ENCODE measurements at places on chromosomes 16 and 17.

DNA sequence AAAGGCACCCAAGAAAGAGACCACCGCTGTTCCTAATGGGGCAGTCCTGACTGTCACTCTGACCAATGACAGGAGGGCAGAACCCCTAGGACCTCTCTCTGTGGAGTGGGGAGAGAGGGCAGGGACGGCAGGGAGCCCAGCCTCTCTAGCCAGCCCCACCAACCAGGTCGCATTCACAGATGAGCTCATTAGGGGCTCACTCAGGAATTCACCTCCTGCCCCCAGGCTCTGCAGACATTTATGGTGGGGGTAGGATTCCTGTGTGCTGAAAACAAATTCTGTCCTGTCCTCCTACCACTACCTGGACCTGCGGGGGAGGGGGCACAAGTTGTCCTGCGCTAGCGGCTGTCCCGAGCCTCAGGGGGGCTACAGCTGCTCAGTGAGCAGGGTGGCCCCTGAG is 27.7 kb upstream of the GPRC5C start:
- no peak for DNase-seq

GRCh38 chr17:40354221-40355122 is 10.1 kb downstream of the GJD3 start:
- DNase-seq, result no peak

- DNase-seq, result no peak
These were observed 185.9 kb downstream of the CCDC182 start for GRCh38 chr17:57559226-57559625.

DNA sequence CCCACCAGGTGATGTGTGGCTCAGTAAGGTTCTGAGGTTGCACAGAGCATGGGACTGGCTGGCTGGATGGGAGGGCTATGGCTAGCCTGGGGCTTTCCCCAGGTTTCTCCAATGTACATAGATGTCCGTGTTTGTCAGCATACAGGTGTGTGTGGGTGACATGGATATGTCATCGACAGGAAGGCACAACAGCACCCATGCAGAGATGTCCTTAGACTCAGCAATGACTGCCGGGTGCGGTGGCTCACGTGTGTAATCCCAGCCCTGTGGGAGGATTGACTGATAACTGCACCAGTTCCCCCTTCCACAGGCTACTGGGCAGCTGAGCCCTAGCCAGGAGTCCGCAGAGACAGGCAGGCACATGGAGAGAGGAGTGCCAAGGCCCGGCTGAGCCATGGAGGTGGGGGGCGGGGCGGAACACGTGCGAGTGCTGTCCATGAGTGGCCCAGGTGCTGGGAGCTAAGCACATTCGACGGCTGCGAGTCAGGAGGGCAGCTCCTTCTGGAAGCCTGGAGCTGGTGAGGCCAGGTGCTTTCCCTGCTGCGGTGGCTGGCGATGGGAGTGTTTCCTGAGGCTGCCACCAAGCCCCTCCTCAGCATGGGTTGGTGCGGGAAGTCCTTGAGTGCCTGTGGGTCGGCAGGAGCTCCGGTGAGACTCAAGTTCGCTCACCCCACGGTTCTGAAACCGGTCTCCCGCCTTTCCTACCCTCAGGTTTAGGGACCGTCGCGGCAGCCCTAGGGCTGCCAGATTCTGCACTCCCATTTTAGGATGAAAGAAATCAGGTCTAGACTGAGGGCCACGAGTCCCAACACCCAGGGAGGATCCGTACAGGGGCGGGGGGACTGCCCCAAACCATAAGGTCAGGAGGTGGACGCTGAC is 858 bp upstream of the ASPSCR1 start:
- DNase-seq, result no peak

- no peak for DNase-seq
These were observed 40.3 kb upstream of the DDX52 start for GRCh38 chr17:37683454-37683984.

DNA sequence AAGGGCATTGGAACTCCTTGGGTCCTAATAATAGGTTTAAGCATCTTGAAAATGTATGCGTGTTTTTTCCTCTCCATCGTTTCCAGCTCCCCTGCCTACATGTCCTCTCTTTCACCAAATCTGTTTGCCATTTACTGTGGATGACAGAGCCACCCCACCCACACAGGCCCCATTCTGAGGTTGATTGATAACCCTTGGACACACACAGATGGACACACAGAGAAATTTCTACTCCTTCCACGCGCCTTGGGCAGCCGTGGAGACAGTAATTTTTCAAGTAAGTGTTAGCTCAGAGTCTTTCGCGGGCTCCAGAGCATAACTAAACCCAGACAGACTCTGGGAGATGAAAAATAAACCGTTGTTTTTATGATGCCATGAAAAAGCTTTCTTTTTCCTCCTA is 103.3 kb upstream of the NLRP1 start:
- DNase-seq, result no peak

GRCh38 chr17:6138761-6139446 is 68.7 kb downstream of the WSCD1 start:
- DNase-seq, result no peak

GRCh38 chr17:63512896-63513644 is 10.1 kb upstream of the KCNH6 start:
- no peak for DNase-seq

DNA sequence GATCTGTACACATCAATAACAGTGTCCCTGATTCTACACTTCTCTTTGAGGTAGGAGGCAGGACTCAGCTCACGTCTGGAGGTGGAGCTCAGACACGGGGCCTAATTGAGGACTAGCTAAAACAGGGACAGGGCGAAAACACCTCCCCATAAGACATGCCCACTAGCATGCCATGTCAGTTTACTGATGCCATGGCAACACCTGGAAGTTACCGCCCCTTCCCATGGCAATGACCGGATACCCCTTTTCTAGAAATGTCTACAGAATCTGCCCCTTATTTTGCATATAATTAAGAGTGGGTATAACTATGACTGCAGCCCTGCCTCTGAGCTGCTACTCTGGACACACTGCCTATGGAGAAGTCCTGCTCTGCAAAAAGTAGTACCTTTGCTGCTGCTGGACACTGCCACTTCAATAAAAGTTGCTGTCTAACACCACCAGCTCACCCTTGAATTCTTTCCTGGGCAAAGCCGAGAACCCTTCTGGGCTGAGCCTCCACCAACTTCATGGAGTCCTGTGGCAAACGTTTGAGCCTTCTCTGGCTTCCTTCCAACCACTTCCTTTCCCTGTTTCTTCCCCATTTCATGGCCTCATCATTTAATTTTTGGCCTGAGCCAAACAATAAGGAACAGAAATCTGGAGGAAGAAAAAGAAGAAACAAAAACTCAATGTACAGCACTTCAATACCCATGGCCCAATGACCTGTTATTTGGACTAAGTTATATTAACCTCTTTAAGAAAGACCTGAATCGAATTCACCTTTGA is 21.0 kb downstream of the PHB1 start:
- DNase-seq, result no peak

GRCh38 chr16:10943064-10943353 is 741 bp upstream of the DEXI start:
- no peak for DNase-seq

DNA sequence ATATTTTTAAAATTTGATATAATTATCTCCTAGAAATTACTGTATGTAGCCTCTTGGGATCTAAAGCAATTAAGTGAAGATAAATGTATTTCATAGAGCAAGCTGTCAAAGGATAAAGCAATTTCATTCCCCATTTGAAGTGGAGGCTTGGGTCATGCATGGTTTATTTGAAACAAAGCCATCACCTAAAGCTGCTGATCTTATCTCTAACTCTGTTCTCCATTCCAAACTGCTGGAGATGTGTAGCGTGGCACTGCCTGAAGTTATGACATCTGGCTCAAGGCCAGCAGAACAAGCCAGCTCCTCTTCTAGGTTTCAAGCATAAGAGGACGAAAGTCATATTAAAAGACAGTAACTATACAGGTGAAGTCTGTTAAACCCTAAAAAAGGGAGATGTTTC is 83.9 kb downstream of the HIC1 start:
- no peak for DNase-seq

- DNase-seq, result no peak
These were observed 36.4 kb downstream of the CDR2 start for GRCh38 chr16:22337849-22338635.

- no peak for DNase-seq
These were observed 7.2 kb downstream of the SLC38A10 start for GRCh38 chr17:81287741-81288430.

DNA sequence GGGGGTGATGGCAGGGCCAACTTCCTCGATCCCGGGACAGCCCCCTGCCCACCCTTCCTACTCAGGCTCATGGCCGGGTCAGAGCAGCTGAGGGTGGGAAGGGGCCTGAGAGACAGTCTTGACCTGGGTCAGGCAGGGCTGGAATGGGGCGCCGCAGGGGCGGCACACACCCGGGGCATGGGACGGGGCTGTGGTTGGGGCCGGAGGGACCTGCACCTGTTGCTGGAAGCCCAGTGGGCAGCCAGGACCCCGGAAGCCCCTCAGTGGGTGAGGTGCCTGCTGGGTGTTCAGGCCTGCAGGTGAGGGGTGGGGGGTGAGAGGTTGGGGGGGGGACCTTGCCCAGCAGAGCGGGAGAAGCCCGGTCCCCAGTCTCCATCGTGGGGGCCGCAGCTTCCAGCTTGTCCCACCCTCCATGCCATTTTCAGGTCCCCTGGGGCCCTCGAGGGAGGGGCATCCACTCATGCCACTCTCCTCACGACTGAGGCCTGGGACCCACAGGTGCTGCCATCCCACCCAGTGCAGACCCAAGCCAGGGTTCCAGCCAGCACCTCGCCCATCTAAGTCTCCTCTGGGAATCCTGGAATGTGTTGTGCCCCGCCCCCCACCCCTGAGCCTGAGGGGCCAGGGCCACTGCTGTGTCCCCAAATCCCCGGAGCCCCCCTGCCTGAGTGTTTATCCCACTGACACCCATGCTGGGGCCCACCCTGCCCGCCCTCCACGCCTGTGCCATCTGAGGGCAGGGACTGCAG is 43.4 kb upstream of the ACSF3 start:
- no peak for DNase-seq

DNA sequence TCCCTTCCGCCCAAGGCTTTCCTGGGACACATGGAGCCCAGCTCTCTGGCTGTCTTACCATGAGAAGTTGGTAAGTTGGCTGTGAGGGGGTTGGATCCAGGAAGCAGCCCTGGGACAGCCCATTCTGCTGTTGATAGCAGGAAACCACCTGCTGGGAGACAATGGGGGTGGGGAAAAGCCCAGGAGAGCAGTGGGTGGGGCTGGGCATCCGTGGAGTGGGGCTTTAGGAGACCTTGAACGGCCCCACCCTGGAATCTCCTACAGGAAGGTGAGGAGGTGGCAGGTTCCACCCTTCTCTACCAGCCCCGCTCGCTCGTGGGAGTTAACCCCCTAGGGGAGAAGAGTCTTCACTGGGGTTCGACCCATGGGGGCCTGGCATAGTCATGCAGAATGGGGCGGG is 5.8 kb downstream of the TMEM92 start:
- no peak for DNase-seq

DNA sequence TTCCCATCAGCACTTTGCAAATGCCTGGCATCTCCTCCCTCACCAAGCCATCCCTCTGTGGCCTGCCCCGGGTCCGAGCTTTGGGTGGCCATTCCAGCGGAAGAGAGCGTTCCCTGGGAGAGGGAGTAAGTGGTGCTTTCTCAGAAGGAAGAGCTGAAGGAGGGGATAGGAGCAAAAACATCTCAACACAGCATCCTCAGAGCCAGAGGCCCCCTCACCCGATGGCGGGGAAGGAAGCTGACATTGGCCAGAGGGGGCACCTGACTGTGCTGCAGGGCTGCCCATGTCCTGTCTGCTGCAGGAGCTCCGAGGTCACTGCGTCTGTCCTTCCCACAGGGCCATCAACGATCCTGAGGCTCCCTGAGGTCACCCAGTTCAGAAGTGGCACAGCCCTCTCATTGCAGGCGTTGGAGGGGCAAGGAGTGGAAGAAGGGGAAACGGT is 427 bp upstream of the TLCD3B start:
- DNase-seq, result no peak

GRCh38 chr17:80545499-80545826 is 825 bp downstream of the RPTOR start:
- no peak for DNase-seq

DNA sequence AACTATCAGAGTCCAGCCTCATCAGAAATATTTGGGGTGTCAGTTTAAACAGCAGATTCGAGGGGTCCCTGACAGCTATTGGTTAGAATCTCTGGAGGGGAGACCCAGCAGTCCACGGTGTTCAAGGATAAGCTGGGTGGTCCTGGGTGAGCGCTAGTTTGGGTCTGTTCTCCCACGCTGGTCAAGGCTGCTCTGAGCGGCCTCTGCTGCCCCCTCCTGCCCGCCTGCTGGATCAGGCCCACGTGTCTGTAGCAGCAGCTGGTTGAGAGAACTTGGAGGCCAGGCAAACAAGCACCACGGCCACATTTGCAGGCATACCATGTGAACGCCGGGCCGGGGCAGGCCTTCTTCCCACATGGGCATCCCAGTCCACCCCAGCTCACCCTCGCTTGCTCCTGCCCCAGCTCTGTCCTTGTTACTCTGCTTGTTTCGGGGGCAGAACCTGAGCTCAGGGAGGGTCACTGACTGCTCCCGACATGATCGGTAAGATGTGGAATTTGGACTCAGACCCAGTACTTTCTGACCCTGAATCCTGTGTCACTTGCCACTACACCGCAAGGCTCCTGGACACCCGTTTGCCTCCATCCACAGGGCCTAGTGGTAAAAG is 7.4 kb downstream of the FOXF1 start:
- no peak for DNase-seq

DNA sequence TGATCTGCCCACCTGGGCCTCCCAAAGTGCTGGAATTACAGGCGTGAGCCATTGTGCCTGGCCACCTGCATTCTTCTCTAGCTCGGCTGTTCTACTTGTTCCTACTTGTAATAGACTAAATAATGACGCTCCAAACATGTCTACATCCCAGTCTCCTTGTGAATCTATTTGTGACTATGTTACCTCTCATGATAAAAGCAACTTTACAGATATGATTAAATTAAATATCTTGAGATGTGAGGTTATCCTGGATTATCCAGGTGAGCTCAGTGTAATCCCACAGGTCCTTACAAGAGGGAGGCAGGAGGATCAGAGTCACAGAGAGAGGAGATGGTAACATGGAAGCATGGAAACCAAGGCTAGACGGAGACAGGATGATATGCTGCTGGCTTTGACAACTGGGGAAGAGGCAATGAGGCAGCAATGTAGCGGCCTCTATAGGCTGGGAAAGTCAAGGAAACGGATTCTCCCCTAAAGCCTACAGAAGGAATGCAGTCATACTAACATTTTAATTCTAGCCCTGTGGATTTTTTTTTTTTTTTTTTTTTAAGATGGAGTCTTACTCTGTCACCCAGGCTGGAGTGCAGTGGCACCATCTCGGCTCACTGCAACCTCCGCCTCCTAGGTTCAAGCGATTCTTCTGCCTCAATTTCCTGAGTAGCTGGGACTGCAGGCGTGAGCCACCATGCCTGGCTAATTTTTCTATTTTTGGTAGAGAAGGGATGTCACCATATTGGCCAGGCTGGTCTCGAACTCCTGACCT is 5.0 kb upstream of the LASP1 start:
- no peak for DNase-seq

Measured in germinal center (tissue), 1 donor.